CD4-positive, CD25-positive, alpha-beta regulatory T cell (primary cell): ENCODE measurements at places on chromosomes 7 and 10.

DNA sequence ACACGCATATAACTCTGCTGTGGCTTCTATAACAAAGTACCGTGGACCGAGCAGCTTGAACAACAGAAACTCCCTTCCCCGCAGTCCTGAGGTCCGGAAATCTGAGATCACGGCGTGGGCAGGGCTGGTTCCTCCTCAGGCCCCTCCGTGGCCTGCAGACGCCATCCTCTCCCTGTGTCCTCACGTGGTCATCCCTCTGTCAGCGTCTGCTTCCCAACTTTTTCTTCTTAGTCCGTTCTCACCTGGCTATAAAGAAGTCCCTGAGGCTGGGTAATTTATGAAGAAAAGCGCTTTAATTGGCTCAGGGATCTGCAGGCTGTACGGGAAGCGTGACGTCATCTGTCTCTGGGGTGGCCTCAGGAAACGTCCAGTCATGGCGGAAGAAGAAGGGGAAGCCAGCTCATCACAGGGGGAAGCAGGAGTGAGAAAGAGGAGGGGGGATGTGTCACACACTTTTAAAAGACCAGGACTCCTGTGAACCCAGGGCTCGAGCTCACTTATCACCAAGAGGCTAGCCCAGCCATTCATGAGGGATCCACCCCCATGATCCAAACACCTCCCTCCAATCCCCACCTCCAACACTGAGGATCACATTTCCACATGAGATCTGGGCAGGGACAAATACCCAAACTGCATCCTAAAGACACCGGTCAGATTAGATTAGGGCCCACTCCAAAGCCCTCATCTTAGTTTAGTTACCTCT, 91.2 kb upstream of the INSIG1 start:
- peaks cover 19% of the 10 kb centered on the region for H3K4me1 ChIP-seq
- DNase-seq = peak; percentile 89
- H3K27me3 ChIP-seq = no peaks in the 10 kb centered on the region
- peak overlapping the region; percentile 90 for H3K4me3 ChIP-seq

DNA sequence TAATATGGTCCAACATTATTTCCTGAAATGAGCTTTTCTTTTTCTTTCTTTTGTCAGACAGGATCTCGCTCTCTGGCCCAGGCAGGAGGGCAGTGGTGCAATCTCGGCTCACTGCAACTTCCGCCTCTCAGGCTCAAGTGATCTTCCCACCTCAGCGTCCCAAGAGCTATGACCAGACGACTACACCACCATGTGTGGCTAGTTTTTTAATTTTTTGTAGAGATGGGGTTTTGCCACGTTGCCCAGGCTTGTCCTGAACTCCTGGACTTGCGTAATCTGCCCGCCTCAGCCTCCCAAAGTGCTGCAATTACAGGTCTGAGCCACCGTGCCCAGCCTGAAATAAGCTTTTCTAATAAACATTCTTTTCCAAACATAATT, 48.6 kb downstream of the CUL2 start:
- no peak overlapping the region for H3K4me3 ChIP-seq
- H3K4me1 ChIP-seq = no peaks in the 10 kb centered on the region
- H3K36me3 ChIP-seq = peaks cover 57% of the 10 kb centered on the region
- DNase-seq = no peak
- no peak overlapping the region for H3K27ac ChIP-seq

DNA sequence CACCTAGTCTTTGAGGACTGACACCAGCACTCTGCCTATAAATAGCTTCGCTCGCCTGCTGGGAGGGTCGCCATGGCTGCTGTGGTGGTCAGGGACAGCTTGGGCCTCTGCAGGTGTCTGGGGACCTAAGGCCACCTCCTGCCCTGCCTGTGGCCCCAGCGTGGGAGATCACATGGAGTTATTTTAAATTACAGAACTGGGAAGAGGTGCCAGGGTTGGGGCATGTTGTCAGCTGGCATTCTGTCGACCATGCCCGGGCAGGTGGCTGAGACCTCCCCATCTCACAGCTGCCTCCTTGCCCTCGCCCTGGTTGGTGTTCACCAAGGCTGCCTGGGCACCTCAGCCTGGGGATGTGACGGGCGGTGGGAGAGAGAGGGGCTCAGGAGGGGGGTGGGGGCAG, 18.1 kb downstream of the SHH start:
- H3K27me3 ChIP-seq = no peaks in the 10 kb centered on the region
- H3K27ac ChIP-seq = no peak overlapping the region
- peaks cover 4% of the 10 kb centered on the region for H3K4me1 ChIP-seq
- H3K36me3 ChIP-seq = no peaks in the 10 kb centered on the region

- no peak for DNase-seq
- H3K27ac ChIP-seq = no peak overlapping the region
- H3K4me1 ChIP-seq = no peaks in the 10 kb centered on the region
These were observed 72.5 kb downstream of the SRI start for GRCh38 chr7:88147341-88147740.

- peaks cover 56% of the 10 kb centered on the region for H3K4me1 ChIP-seq
- no peaks in the 10 kb centered on the region for H3K36me3 ChIP-seq
These were observed 18.8 kb downstream of the NT5C3A start for GRCh38 chr7:33043501-33044400.

DNA sequence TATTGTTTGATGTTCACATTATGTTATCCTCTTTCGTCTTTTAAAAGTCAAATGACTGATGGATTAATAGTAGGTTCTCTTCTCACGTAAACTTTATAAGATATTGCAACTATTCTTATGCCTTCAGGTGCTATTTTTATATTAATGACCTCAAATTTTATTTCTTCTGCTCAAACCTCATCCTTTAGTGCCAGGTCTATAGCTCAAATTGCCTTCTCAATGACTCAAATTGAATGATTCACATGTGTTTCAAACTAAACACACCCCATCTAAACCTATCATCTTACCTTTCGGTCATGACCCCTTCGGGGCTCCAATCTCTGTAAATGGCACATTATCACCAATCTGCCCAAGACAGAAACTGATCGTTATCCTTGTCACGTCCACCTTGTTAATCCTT, 22.0 kb upstream of the LIPF start:
- no peak overlapping the region for H3K27ac ChIP-seq
- no peak overlapping the region for H3K4me3 ChIP-seq
- H3K36me3 ChIP-seq = no peaks in the 10 kb centered on the region
- no peak for DNase-seq

GRCh38 chr10:121310151-121310711, 288.0 kb downstream of the FGFR2 start:
- no peaks in the 10 kb centered on the region for H3K36me3 ChIP-seq
- no peak overlapping the region for H3K4me3 ChIP-seq
- H3K27me3 ChIP-seq = no peaks in the 10 kb centered on the region
- no peak overlapping the region for H3K27ac ChIP-seq

- H3K27ac ChIP-seq = no peak overlapping the region
- no peak overlapping the region for H3K4me3 ChIP-seq
- H3K27me3 ChIP-seq = no peaks in the 10 kb centered on the region
- peaks cover 32% of the 10 kb centered on the region for H3K4me1 ChIP-seq
- H3K36me3 ChIP-seq = no peaks in the 10 kb centered on the region
These were observed 18.8 kb downstream of the SLK start for GRCh38 chr10:103985726-103986125.

- peaks cover 4% of the 10 kb centered on the region for H3K36me3 ChIP-seq
- H3K4me3 ChIP-seq = no peak overlapping the region
- H3K4me1 ChIP-seq = no peaks in the 10 kb centered on the region
- H3K27ac ChIP-seq = no peak overlapping the region
These were observed 85.1 kb downstream of the LRRC4 start for GRCh38 chr7:127946111-127946510.

GRCh38 chr7:35975851-35976454, 175.1 kb downstream of the SEPTIN7 start:
- H3K27me3 ChIP-seq = peaks cover 22% of the 10 kb centered on the region
- peak; percentile 66 for DNase-seq
- no peaks in the 10 kb centered on the region for H3K36me3 ChIP-seq
- H3K27ac ChIP-seq = no peak overlapping the region
- H3K4me3 ChIP-seq = no peak overlapping the region

DNA sequence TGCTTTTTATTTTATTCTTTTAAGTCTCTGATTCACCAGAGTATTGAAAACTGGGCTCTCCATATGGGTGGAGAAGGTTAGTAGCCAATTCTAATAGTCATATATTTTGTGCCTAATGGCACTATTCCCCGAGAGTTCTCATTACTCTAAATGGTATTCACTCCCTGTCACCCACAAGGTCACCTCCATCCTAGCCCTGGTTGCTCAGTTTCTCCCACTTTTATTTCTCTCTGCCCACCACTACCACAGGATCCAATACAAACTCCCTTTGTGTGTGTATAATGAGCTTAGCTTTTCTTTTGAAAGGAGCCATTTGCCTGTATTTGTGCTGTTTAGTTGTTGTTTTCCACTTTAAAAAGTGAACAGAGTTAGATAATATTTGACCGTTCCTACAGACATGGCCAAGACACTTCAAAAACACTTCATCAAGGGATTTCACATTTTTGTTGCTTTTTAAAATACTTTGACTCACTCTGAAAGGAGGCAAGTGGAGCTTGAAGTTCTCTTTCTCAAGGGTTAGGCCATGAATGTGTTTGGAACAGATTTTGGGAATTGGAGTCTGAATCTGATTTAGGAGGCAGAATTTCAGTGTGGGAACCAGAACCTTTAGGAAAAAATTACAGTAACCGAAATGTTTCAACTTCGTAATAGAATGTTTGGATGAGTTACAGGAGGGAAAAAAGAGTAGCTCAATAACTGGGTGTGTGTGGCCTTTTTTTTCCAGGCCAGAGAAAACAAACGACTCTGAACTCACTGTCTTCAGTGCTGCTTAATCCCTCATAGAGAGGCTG, 321.3 kb downstream of the BICC1 start:
- no peak for DNase-seq
- no peaks in the 10 kb centered on the region for H3K4me1 ChIP-seq
- H3K4me3 ChIP-seq = no peak overlapping the region
- no peak overlapping the region for H3K27ac ChIP-seq
- no peaks in the 10 kb centered on the region for H3K27me3 ChIP-seq
- H3K36me3 ChIP-seq = no peaks in the 10 kb centered on the region

GRCh38 chr10:12823328-12823727, 178.2 kb downstream of the CCDC3 start:
- H3K27ac ChIP-seq = no peak overlapping the region
- H3K4me1 ChIP-seq = no peaks in the 10 kb centered on the region
- no peaks in the 10 kb centered on the region for H3K36me3 ChIP-seq
- no peak for DNase-seq
- no peak overlapping the region for H3K4me3 ChIP-seq
- H3K27me3 ChIP-seq = no peaks in the 10 kb centered on the region

DNA sequence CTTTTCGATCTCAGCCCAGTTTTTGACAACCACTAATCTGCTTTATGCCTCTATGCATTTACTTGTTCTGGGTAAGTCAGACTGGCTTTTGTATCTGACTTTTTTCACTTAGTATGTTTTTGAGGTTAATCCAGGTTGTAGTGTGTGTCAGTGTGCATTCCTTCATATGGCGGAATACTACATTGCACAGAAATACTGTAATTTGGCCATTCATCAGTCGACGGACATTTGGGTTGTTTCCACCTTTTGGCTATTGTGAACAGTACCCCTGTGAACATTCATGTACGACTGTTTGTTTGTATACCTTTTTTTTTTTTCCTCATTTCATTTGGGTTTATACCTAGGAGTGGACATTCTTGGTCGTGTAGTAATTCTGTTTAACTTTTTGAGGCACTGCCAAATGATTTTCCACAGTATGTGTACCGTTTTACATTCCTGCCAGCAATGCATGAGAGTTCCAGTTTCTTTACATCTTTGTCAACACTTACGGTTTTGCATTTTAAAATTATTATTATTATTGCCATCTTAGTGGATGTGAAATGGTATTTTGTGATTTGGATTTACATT, 57.4 kb downstream of the MKLN1 start:
- DNase-seq = no peak
- H3K4me1 ChIP-seq = peaks cover 20% of the 10 kb centered on the region
- peaks cover 9% of the 10 kb centered on the region for H3K36me3 ChIP-seq
- H3K27me3 ChIP-seq = no peaks in the 10 kb centered on the region
- H3K27ac ChIP-seq = no peak overlapping the region

DNA sequence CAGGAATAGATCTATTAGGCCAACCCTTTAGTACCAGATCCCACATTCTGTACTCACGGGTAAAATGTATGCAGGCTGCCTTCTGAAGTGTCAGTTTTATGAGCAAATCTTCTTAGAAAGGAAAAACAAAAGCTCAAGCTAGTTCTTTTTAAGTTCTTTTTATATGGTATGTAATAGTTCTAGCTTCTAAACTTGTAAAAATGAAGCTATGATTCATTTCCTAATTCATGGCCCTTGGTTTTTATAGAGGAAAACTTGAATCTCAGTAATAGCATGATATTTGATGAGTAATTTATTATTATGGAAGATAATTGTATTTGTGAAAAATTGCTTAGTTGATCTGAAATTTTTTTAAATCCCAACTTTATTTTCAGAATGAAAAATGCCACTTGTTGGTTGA, 54.3 kb downstream of the SLK start:
- H3K4me1 ChIP-seq = no peaks in the 10 kb centered on the region
- peaks cover 77% of the 10 kb centered on the region for H3K36me3 ChIP-seq
- H3K27ac ChIP-seq = no peak overlapping the region
- DNase-seq = no peak

DNA sequence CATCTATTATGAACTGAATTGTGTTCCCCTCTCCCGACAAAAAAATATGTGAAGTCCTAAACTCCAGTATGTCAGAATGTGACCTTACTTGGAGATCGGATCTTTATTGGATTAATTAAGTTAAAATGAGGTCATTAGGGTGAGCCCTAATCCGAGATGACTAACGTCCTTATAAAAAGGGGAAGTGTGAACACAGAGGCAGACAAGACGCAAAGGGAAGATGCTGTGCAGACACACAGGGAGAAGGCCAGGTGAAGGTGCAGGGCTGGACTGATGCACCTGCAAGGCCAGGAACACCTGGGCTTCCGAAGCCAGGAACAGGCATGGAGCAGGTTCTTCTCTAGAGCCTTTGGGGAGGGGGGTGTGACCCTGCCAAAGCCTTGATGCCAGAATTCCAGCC, 187.8 kb downstream of the PARD3 start:
- no peak for DNase-seq
- no peaks in the 10 kb centered on the region for H3K4me1 ChIP-seq
- no peak overlapping the region for H3K27ac ChIP-seq
- no peaks in the 10 kb centered on the region for H3K36me3 ChIP-seq
- H3K4me3 ChIP-seq = no peak overlapping the region
- no peaks in the 10 kb centered on the region for H3K27me3 ChIP-seq

DNA sequence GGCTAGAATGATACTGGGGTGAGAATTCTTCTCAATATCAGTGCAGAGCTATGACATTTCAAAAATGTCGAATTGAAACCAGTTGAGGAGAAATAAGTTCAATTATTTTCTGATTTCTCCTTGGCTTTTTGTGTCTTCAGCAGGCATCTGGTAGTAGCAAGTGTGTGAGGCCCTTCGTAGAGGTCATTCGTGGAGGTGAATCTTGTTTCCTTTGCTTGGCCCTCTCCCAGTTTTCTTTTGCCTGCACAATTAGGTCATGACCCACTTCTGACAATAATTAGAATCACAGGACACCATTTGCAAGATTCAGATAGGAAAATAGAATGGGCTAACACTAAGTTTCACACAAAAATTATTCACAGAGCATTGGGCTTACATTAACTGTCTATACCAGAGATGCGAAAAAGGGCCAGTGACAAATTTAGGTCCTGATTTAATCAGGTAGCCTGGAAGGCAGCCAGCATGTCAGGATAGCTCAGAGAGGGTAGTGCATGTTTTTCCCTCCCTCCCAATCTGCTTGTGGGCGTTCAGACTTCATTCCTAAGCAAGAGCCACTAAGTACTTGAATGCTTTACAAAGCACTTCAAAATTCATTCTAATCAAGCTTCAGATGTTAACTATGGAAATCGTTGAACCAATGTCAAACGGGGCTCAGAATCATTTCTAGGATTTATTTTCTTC, 24.0 kb upstream of the A1CF start:
- no peak overlapping the region for H3K27ac ChIP-seq
- H3K4me1 ChIP-seq = no peaks in the 10 kb centered on the region
- no peak overlapping the region for H3K4me3 ChIP-seq
- H3K27me3 ChIP-seq = no peaks in the 10 kb centered on the region
- no peak for DNase-seq
- H3K36me3 ChIP-seq = no peaks in the 10 kb centered on the region
